Progenitor cell of endocrine pancreas (in vitro differentiated cells): ENCODE measurements at places on chromosomes 4 and X.

DNA sequence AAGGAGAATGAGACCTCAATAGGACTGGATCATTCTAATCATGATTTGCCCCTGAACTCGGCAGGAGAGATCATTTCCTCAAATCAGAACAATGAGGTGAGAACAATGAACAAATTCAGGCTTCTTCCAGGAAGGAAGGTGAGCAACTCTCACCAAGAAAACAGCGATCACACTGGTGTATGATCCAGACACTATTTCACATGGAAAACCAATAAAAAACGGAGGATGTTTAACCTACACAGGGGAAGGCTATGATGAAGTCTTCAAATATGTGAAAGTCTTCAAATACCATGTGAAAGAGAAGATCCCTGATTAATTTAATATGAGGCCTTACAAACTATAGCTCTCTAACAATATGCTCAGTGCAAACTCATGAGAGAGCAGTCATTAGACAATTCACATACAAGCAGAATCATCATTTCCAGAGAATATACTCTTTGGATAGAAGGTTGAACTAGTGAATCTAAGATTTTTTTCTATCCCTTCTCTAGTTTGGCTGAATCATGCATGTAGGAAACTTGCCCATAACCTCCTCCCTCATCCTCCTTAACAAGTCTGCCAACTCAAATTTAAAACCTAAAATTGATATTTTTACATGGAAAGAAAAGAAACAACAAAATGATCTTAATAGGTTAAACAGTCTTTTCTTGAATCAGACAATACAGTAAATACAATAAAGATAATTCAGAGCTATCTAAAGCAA lies 122.5 kb downstream of the ADAMTS3 start:
- H3K4me3 ChIP-seq: no peak overlapping the region
- H3K27me3 ChIP-seq: no peaks in the 10 kb centered on the region
- no peaks in the 10 kb centered on the region for H3K4me1 ChIP-seq
- no peak overlapping the region for H3K27ac ChIP-seq

GRCh38 chr4:110183058-110183457 lies 15.4 kb downstream of the ELOVL6 start:
- DNase-seq: no peak
- no peak overlapping the region for H3K27ac ChIP-seq
- H3K36me3 ChIP-seq: peaks cover 6% of the 10 kb centered on the region
- peaks cover 7% of the 10 kb centered on the region for H3K4me1 ChIP-seq
- H3K27me3 ChIP-seq: no peaks in the 10 kb centered on the region

DNA sequence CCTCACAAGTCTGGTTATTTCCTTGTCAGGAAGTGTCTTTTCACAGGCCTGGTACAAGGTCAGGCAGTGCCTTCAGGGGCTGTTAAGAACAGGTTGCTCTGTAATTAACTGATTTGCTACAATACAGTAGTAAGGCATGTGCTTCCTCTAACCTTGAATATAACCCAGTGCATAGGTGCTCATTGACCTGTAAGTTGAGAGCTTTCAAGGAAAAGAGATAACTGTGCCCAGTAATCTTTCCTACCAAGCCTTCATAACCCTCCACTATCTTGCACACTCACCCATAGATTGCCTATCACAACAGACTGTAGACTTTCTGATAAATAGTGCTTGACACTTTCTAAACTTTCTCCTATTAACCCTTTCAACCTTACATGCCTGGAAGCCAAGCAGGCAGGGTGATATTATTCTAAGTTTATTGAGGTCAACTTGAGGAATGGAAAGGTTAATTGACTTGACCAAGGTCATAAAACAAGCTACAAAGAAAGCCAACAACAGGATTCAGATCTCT lies 148.1 kb downstream of the PPARGC1A start:
- H3K27me3 ChIP-seq: no peaks in the 10 kb centered on the region
- no peak overlapping the region for H3K4me3 ChIP-seq
- H3K36me3 ChIP-seq: no peaks in the 10 kb centered on the region
- DNase-seq: no peak

DNA sequence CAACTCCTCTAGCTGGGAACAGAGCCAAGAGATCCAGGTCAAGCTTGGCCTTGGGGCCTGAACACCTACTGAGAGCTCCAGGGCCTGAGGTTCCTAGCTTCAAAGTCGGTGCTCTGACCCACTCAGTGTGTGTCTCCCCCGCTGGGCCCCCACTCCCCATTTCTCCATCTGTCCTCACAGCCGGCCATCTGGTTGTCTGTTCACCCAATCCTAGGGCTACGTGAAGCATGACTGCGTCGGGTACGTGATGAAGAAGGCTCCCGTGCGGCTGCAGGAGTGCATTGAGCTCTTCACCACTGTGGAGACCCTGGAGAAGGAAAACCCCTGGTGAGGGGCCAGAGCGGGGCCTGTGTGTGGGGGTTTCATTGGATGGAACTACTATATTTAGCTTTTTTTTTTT lies 12.3 kb downstream of the USP11 start:
- peaks cover 2% of the 10 kb centered on the region for H3K4me1 ChIP-seq
- H3K4me3 ChIP-seq: no peak overlapping the region
- H3K27ac ChIP-seq: no peak overlapping the region
- no peaks in the 10 kb centered on the region for H3K27me3 ChIP-seq

DNA sequence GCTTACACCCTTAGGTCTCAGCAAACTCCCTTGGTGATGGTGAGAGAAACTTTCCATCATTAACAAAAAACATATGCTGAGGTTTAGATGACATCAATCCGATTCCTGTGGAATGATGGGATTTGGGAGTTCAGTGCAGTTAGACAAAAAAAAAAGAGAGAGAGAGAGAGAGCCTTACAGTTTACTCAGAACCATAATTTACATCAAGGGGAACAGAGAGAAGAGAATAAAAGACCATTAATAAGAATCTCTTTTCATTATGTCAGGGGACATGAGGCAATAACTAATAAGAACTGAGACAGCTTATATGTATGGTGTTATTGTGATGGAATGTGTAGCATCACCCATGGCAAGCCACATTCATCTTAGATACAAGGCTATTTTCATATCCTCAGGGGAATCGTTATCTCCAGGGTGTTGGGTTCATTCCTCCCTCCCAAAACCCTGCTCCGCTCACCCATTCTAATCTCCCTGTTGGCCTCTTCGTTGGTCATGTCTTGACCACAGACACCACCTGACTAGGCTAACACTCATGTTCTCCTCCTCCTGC lies 175.7 kb upstream of the MXRA5 start:
- no peak for DNase-seq
- H3K27me3 ChIP-seq: no peaks in the 10 kb centered on the region
- H3K4me3 ChIP-seq: no peak overlapping the region
- no peaks in the 10 kb centered on the region for H3K36me3 ChIP-seq

DNA sequence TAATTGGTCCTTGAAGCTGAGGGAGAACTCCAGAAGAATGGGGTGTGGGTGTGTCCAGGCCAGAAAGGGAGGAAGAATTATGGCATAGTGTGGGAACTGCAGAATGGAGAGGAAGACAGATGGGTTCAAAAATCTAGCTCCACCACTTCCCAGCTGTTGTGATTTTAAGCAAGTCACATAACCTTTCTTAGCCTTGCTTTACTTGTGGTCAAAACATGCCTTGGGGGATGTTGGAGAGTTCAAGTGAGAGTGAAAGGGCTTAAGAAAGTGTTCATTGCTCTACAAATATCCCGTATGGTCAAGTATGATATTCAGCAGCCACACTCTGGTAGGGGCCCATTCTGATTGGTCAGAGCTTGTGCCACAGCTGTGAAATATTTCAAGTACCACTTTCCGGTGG lies 15.0 kb upstream of the STARD8 start:
- no peaks in the 10 kb centered on the region for H3K27me3 ChIP-seq
- no peaks in the 10 kb centered on the region for H3K4me1 ChIP-seq
- H3K36me3 ChIP-seq: peaks cover 2% of the 10 kb centered on the region
- H3K27ac ChIP-seq: no peak overlapping the region

- no peak overlapping the region for H3K27ac ChIP-seq
- H3K4me1 ChIP-seq: peaks cover 35% of the 10 kb centered on the region
- no peaks in the 10 kb centered on the region for H3K27me3 ChIP-seq
- no peak overlapping the region for H3K4me3 ChIP-seq
Observed at GRCh38 chr4:76374798-76375197, 46.1 kb downstream of the CCDC158 start.

GRCh38 chr4:142826503-142827241 lies 19.4 kb downstream of the INPP4B start:
- no peaks in the 10 kb centered on the region for H3K4me1 ChIP-seq
- no peaks in the 10 kb centered on the region for H3K27me3 ChIP-seq
- H3K36me3 ChIP-seq: no peaks in the 10 kb centered on the region
- H3K27ac ChIP-seq: no peak overlapping the region

- DNase-seq: no peak
- H3K36me3 ChIP-seq: no peaks in the 10 kb centered on the region
- no peaks in the 10 kb centered on the region for H3K4me1 ChIP-seq
- no peaks in the 10 kb centered on the region for H3K27me3 ChIP-seq
Observed at GRCh38 chrX:40445691-40446090, 135.1 kb upstream of the ATP6AP2 start.
